ENCODE measurements at places on chromosomes 7 and 10.

- no peak for DNase-seq
These were observed 73.2 kb downstream of the TNS3 start for GRCh38 chr7:47508389-47509380.

- no peak for DNase-seq
These were observed 22.7 kb downstream of the FAM53B start for GRCh38 chr10:124721330-124722045.

DNA sequence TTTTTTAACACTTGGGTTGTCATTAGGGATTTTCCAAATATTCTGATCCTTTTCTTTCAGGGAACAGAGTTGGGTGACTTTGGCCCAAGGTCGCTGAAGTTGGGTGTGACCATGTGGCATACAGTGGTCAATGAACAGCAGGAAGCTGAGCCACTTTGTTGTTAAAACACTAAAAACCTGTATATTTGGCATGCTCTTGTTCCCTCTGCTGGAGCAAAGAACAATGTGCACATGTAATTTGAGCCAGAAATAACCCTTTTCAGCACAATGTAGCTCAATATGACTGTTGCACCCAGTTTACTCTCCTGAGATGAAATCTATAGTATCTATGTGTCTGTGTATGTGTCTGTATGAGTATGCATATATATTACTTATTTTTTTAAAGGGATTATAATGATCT, 74.9 kb downstream of the ADCYAP1R1 start:
- no peak for DNase-seq

- DNase-seq, result no peak
These were observed 137.9 kb downstream of the DNAJB6 start for GRCh38 chr7:157474685-157475084.

DNA sequence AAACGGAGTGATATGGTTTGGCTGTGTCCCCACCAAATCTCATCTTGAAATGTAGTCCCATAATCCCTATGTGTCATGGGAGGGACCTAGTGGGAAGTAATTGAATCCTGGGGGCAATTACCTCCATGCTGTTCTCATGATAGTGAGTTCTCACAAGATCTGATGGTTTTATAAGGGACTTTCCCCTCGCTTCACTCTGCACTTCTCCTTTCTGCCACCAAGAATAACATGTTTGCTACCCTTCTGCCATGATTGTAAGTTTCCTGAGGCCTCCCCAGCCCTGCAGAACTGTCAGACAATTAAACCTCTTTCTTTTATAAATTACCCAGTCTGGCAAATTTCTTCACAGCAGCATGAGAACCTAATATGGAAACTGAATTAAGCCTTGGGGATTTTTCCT, 19.1 kb downstream of the FAM3C start:
- no peak for DNase-seq

DNA sequence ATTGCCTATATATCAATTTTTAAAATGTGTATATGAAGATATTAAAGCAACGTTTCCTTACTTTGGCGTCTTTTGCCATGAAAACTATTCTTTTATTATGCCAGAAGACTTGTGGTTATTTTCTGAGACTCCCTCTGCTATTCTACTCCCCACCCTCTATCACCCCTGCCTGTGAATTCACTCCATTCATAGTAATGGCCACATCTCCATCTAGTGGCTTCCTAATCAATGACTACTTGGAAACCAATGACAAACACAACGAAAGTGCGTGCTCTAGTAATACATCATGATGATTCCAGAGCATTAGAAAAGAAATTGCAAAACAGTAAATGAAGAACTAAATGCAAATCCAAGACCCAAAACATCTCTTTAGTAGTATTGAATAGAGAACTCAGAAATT, 186.7 kb upstream of the HGF start:
- DNase-seq, result no peak

DNA sequence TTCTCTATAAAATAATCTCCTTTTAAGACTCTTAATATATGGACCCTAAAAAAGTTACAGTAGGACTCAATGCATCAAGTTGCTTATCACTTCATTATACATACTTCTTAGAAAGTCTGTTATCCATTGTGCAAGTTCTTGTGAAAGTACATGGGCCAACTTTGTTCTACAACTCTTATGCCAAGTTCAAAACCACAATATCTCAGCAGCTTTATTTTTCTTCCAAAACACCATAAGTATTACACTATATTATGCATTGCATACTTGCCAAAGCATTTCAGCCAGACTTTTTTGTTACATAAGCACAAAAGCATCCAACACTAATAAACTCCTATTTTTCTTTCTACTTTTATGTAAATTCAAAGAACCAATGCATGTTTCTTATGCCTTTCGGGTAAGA, 94.4 kb downstream of the AHR start:
- no peak for DNase-seq
